ENCODE measurements at places on chromosomes 7 and 10.

GRCh38 chr10:27449571-27449970 is 54.5 kb upstream of the RAB18 start:
- no peak for DNase-seq

GRCh38 chr10:124875596-124875995 is 66.3 kb upstream of the ZRANB1 start:
- DNase-seq = no peak

GRCh38 chr7:79459381-79459780 is 5.9 kb upstream of the MAGI2 start:
- DNase-seq = no peak

GRCh38 chr10:116112232-116113231 is 160.5 kb downstream of the GFRA1 start:
- DNase-seq = no peak

DNA sequence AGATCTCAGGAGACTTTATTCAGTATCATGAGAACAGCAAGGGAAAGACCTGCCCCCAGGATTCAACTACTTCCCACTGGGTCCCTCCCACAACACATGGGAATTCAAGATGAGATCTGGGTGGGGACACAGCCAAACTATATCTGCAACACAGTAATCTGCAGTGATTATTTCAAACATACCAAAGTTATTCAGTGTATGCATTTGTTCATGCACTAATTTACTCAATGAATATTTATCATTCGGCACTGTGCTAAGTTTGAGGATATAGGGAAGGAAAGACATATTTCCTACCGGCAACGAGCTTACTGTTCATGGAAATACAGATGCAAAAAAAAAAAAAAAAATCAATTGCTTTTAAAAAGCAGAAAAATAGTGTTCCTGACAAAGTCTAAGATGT is 91.6 kb upstream of the IMMP2L start:
- no peak for DNase-seq

DNA sequence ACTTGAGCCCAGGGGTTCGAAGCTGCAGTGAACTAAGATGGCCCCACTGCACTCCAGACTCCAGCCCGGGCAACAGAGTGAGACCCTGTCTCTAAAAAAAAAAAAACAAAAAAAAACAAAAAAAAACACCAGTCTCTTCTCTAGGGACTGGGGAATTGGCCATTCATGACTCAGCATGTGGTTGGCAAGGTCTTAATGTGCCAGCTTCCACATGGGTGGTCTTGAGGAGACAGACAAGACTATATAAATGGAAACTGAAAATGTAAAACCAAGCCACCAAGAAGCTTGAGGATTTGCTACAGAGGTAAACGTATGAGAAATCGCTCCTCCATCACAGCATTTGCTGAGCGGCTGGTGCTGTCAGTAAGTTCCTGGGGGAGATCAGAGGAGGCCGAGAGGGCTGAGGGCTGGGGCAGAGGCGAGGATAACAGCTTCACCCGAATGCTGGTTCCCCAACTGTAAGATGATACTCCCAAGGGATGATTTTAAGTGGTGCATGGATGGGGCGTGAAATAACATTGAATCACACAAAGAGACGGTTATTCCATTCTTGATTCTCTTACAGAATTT is 128.7 kb downstream of the C10orf105 start:
- no peak for DNase-seq

DNA sequence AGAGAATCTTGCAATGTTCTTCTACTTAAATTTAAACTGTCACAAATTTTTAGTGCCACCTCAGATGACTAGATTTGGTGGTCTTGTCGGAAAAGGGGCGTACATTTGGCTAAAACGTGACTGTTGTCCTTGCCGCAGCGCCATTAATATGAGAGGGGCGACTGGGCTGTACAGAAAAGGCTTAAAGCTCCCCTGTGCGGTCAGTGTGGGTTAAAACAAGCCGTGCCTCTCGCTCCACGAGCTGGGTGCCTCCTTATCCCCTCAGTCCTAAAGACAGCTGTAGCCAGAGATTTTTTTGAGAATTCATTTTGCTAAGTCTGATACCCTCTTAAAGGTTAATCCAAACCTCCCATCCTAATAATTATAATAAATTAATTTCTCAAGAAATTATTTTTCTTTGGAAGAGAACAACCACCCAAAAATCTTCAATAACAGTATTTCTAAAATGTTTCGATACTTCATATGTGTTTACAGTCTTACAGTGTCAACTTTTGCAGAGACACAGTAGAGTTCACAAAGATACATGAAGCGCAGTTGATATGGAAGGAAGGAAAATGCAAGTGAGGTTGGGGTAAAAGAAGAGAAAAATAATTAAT is 68.6 kb downstream of the C7orf25 start:
- DNase-seq = peak; percentile 3

- DNase-seq = no peak
Measured at GRCh38 chr7:28516390-28517172, 104.3 kb downstream of the CREB5 start.

DNA sequence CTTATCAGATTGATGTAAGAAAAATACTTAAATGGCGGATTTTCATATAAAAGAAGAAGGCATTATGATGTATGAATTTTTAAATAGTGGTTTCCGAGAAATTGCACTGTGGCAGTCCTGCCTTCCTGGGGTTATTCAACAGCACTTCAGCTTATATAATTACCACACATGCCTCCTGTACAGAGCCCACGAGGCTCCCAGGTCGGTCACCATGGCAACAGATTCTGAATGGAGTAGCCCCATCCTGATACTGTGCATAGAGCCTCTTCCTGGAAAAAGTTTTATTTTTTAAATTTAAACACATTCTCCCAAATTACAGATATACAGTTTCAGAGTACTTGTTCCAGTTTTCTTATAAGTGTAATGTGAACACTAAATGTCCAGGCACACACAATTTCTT is 15.9 kb upstream of the ASB4 start:
- peak; percentile 84 for DNase-seq

- DNase-seq = no peak
Measured at GRCh38 chr7:122343601-122344302, 39.2 kb upstream of the FEZF1 start.

DNA sequence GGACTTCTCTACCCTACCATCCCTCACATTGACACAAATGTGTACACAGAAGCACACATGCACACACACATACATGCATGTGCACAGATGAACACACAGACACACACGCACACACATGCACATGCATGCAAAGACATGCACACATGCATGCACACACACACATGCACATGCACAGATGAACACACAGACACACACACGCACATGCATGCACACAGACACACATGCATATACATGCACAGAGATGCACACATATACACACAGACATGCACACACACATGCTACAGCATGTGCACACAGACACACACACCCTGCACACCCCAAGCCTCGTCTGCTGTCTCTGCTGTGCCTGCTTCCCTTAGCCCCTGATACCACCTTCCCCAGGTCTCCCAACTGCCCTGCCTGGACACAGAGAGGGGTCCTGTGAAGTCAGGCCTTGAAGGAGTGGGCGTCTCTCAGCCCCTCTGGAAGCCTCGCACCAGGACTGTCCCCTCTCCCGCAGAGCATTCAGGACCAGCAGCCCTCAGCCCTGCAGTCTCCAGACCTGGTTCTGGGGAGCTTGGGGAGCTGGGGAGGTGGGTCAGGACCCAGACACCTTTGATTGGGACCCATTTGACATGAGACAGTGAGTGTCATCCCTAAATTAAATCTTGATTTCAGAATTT is 181.8 kb downstream of the DNAJB6 start:
- DNase-seq = no peak

DNA sequence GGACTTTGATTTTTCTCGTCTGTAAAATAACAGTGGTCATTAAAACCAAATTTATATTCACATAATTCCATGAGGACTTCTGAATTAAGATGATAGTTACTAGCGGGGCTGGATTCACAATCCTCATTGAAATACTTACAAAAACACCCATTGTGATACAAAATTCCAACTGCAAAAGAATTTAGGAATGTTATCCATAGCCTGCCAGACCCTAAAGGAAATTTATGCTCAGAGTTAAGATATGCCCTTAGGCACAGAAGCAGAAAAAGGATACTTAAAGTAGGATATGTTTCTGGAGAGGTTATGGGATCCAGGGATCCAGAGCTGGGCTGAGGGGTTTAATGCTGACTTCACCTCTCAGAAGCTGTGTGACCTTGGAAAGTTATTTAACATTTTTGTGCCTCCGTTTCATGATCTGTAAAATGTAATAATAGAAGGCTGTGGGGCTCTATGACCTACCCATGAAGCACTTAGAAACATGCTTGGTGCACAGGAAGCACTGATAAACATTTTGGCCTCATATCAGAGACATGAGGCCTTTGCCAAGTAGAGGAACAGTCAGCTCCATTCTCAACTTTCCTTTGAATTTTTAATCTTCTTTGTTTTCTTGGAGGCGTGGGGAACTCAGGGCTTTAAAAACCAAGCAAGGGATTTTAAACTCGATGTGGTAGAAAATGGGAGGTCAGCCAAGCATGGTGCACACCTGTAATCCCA is 744.7 kb downstream of the KCNMA1 start:
- DNase-seq = no peak

DNA sequence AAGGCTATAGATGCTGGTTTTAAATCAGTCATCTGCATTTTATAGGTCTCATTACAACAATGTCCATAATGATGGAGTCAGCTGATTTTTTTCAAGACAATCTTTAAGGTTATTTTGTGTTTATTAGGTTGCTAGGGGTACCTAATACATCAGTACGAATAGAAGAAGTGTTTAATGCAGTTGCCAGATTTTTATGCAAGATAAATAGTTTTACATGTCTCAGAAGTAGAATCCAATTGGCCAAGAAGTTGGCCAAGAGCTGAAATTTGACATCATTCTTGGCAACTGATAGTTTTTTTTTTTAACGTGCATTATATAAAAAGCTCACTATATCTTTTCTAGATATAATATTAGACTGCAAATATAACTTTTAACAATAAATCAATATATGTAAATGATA is 208.5 kb downstream of the TRIL start:
- DNase-seq = no peak

GRCh38 chr10:15137636-15138035 is 30.9 kb downstream of the NMT2 start:
- no peak for DNase-seq

DNA sequence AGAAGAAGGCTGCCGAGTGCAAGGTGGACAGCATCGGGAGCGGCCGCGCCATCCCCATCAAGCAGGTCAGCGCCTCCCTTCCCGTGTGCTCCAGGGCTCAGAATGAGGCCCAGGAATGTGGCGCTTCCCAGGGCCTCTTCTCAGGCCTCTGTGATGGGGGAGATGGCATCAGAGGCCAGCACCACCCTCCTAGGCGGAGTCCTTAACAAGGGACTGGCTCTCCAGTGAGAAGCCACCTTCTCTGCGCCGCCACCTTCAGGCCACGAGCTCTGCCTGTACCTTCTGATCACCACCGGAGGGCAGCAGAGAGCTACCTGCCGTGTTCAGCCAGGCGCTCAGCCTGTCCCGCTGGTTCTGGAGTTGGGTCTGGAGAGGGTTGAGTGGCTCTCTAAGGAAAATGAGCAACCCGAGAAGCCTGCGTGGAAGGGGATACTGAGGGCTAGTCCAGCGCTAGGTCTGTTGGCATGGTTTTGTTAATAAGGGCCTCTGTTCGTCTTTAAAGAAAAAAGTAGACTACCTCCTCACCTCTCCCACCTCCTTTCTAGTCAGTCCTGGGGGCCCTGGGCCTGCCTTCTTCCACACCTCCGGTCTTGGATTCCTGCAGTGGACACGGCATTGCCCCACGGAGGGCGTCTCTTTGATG is 37.7 kb downstream of the AGAP3 start:
- DNase-seq = peak; percentile 39

GRCh38 chr10:131982185-131982756 is 548 bp upstream of the BNIP3 start:
- DNase-seq = no peak

GRCh38 chr10:16776896-16777295 is 40.3 kb downstream of the RSU1 start:
- no peak for DNase-seq

GRCh38 chr7:113128031-113128430 is 9.7 kb upstream of the SMIM30 start:
- DNase-seq = no peak
